Stimulated activated CD4-positive, alpha-beta T cell treated with anti-CD3 and anti-CD28 coated beads, Interleukin-15, amount 100 ng/mL, for 1 hour (primary cell): ENCODE measurements at places on chromosomes 1 and 21.

- no peak for DNase-seq
Measured at GRCh38 chr1:9443913-9444445, 95.3 kb upstream of the SLC25A33 start.

GRCh38 chr1:182575540-182576149, 13.4 kb downstream of the RNASEL start:
- DNase-seq, result no peak

- DNase-seq, result no peak
Measured at GRCh38 chr1:203554071-203554470, 60.1 kb downstream of the OPTC start.

GRCh38 chr1:210332719-210333398, 4.2 kb downstream of the HHAT start:
- DNase-seq, result peak; percentile 18

GRCh38 chr1:67897270-67897949, 64.1 kb upstream of the GNG12 start:
- no peak for DNase-seq

DNA sequence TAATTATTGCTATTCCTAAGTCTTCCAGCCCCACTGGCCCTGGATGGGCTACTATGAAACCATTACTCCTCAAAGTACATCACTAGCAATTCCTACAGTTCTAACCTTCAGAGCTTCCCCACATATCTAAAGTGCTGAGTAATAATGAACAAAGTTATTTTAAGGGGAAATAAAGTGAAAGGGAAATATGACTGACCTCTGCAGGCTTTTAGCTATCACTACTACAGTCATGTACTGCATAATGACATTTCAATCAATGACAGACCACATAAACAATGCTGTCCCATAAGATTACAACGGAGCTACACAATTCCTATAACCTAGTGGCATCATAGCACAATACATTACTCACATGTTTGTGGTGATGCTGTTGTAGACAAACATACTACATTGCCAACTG, 32.5 kb upstream of the ASPM start:
- DNase-seq, result no peak

DNA sequence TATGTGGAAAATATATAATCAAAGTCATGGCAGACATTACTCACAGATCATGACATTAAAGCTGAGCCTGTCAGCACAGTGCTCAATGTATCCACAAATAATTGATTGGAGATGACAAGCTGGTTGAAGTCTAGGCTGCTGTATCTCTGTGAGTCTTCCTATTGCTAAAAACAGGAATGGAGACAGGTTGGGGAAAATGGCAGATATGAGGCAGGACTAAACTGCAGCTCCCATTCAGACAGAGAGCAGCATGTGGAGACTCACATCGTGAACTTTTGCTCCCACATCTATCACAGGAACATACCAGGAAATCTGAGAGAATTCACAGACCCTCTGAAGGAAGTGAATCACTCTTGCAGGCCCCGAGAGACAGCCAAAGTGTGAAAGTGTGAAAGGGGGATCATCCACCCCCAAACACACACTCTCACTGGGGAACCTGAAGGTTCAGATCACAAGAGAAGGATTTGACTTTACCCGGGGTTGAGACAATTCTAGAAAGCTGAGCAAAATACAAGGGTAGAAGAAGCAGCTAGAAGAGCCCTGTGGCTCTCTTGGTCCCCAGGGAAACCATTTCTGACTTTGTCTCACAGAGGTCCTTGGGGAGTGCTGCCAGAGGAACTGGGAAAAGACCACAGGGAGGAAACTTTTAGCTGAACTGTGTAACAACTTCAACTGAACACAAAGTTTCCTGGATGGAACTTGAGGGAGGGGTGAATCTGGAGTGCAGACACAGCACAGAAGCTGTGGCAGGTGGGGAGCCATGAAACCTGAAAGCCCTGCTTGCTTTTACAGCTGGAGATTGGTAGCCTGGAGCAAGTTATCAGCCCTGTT, 173.4 kb downstream of the S1PR1 start:
- DNase-seq, result no peak

GRCh38 chr1:51669816-51670215, 52.9 kb downstream of the OSBPL9 start:
- no peak for DNase-seq

- DNase-seq, result no peak
Measured at GRCh38 chr1:147243228-147243685, 773 bp downstream of the CHD1L start.

DNA sequence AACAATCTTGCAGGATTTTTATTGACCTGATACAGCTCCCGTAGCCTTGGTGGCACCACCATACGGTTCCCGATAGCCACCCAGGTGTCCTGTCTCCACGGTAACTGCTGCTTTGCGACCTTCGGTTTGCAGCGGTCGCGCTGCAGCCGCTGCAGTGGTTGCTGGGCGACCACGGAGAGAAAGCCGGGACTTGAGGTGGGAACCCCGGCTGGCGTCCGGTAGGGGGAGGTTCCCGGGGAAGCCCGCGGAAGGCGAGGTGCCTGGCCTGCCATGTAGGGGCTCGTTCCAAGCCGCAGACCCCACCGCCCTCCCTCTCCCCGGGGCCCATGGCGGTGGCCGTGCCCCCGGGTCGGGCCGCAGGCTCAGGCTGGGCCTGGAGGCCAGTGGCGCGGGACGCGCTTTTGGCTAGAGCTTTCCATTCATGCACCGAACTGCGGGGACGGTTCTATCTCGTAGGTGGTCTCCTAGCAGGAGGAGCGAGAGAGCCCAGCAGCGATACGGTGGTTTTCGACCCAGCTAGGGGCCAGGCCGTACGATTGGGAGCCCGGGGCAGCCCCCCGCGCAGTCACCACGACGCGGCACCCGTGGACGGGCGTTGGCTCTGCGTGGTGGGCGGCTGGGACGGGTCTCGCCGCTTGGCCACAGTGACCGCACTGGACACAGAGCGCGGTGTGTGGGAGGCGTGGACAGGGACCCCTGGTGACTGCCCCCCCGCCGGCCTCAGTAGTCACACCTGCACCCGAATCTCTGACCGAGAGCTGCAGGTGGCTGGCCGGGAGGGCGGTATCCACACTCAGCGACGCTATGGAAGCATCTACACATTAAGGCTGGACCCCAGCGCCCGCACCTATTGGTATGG, at the start of gene KLHDC9:
Gene KLHDC9 (plus strand): TSS at position 152 of the 859 bp plus-strand sequence. CDS start 175 bp downstream, at position 327.
- DNase-seq, result peak; percentile 36

GRCh38 chr21:20998886-20999285, 677 bp downstream of the NCAM2 start:
- DNase-seq, result no peak

DNA sequence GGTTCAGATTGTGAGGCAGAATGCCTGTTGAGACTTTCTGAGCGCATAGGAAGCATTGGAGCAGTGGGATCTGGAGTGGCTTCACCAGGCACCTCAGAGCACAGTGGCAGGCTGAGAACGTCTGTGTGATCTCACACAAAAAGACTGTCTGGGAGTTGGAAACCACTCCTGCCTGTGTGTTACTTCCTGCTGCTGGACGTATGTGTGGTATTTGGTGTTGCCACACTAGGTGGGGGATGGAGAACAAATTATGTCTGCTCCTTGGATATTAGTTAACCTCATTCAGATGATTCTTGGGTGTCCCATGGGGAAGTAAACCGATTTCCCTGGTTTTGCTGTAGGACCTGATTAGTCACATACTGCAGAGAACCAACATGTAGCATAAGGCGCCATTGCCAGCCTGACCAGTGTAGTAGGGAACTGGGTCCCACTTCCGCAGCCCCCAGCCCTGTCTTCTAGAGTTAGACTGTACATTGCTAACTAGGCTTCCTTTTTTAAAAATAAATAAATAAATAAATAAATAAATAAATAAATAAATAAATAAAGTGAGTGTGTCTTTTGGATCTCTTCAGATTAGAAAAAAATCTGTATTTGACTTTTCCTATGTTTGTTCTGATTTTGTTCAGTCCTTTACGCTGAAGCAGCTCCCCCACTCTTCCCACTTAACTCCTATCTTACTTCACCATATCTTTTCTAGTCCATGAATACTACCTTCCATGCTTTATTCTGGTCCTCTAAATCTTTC, 26.9 kb downstream of the UCK2 start:
- DNase-seq, result no peak

GRCh38 chr1:229127301-229127700, 143.6 kb upstream of the RAB4A start:
- no peak for DNase-seq

DNA sequence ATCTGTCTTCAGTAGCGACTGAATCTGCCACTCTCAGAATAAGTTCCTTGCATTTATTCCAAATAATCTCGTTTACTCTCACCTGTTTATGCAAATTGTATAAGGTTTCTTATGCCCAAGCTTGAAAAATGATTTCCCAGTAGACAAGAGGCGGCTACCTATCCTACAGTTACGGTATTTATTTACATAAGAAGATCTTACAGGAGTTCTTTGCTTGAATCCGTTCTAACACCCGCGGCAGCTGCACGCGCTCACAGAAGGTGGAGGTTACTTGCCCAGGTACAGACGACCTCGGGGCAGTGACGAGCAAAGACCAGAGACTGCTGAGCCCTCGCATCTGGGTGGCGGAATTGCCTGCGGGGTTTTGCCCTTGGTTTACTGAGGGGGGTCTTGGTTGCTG, 79.9 kb downstream of the SKI start:
- no peak for DNase-seq

DNA sequence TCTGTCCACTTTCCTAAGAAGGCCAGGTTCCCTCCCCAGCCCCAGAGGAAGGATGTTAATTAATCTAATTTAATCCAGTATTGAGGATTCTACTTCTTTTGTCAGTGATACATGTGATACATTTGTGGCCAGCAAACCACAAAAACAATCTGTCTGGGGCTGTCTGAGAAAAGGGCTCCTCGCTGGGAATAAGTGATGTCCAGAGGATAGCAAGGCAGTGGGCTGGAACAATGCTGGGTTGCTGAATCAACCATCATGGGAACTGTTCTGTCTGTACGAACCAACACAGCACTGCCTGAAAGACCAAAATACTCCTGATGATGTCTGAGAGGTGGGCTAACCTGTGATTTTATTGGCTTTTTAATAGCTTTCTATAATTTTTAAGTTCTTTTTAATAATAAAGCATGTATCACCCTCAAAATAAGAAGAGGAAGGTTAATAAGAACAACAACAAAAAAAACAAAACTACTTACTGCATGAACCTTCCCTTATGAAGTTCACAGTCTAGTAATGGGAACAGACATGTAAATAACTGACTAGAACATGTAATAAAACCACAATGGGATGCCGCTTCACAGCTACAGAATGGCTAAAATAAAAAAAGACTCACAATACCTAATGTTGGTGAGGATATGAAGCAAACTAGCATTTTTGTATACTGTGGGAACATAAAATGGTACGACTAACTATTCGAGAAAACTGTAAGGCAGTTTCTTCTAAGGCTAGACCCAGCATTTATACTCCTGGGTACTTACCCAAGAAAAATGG, 11.4 kb upstream of the ADAR start:
- no peak for DNase-seq

DNA sequence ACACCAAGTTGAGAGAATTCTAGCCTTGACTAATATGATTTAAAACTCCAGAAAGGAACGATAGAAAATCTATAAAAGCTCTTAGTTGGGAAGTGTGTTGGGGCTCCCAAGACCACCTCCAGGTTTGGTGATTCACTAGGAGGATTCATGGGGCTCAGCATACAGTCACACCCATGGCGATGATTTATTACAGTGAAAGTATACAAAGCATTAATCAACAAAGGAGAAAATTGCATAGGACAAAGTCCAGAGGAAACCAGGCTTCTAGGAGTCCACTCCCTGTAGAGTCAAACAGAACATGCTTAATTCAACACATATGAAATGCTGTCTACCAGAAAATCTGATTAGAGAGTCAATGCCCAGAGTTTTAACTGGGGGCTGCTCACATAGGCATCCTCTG, 4.8 kb downstream of the CDCA8 start:
- DNase-seq, result no peak

DNA sequence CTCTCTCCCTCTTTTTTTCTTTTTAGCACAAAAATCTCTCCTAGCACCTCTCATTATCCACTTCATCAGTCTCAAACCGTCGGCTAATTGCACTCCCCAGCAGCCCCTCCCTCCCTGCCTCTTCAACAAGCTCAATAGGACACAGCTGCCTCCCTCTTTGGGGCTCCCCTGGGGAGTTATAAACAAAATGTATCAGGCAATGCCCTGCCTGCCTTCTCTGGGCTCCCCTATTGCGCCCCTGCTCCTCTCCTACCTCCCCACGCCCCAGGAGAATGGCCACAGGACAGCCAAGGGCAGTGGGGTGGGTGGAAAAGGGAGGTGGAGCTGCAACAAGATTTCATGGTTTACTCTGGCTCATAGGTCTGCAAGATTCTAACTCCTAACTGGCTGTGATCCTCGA, 147.1 kb upstream of the GRIK3 start:
- no peak for DNase-seq

GRCh38 chr1:83559129-83559840, 439.6 kb downstream of the TTLL7 start:
- no peak for DNase-seq

GRCh38 chr1:19772053-19772452, 27.7 kb downstream of the TMCO4 start:
- DNase-seq, result no peak

GRCh38 chr1:182851825-182852224, 12.7 kb downstream of the DHX9 start:
- no peak for DNase-seq

- no peak for DNase-seq
Measured at GRCh38 chr1:14915356-14916054, 238.0 kb upstream of the TMEM51 start.

GRCh38 chr1:54037476-54037875, 15.5 kb downstream of the TMEM59 start:
- DNase-seq, result no peak

DNA sequence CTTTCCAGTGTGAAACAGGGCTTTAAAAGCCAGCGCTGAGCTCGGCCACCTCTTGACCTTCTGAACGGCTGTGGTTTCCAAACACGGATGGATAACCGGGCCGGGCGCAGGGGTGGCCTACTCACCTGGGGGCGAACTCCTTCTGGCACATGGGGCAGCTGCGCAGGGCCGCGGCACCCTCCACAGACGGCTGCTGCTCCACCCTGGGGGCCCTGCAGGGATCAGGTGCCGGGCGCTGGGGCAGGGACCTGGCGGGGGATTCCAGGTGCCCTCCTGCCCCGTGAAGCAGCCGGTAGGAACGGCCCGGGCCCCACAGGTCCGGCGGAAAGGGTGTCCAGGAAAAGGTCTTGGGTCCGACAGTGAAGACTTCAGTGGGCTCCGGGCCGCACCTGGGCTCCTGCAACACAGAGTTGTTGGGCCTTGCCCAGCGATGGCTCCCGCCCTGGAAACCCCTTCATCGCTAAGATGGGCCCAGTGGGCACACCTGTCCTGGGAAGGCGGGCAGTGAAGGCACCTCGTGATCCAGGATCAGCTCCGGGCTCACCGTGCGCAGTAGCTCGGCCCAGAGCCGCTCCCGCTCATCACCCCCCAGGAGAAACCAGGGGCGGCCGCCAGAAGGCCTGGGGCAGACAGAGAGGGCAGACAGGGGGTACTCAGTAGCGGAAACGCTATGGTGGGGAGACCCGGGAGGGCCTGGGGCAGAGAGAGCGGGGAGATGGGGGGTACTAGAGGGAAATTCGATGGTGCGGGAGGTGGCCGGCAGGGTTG, 874 bp downstream of the FAAP20 start:
- DNase-seq, result no peak
